H1 (cell line): ENCODE measurements at places on chromosomes 13 and 19. TPM values are rescaled to one million over a fixed set of nuclear protein-coding genes. Genes with fewer than 3 reads are reported as not detected.

Gene KANK3
- total RNA-seq: 2.3 and 2.5 TPM in 2 replicates

Gene KRTDAP
- 0.69 and 1.0 TPM in 2 replicates for total RNA-seq

Gene ZNF415
- 9.3 and 9.7 TPM in 2 replicates for total RNA-seq

Gene HOMER3
- total RNA-seq: 28.3 and 33.2 TPM in 2 replicates

Gene PRODH2
- not detected in 2 replicates for total RNA-seq

Gene ZNF729
- total RNA-seq: not detected in 2 replicates

Gene ZNF69
- total RNA-seq: 21.2 and 22.8 TPM in 2 replicates

Gene SSBP4
- total RNA-seq: 26.4 and 30.5 TPM in 2 replicates

Gene TSSK6
- total RNA-seq: 2.9 and 3.6 TPM in 2 replicates

Gene RASIP1
- total RNA-seq: 8.7 and 9.3 TPM in 2 replicates

Gene TUBA3C
- total RNA-seq: not detected in 2 replicates

Gene TJP3
- 24.6 and 26.1 TPM in 2 replicates for total RNA-seq

Gene IGFL1
- total RNA-seq: not detected in 2 replicates

Gene ARRDC5
- not detected in 2 replicates for total RNA-seq

Gene LILRA1
- total RNA-seq: not detected in 2 replicates

Gene CCDC159
- total RNA-seq: 4.0 and 5.5 TPM in 2 replicates

Gene PSG1
- not detected in 2 replicates for total RNA-seq

Gene EXOC3L2
- total RNA-seq: 1.5 and 1.6 TPM in 2 replicates

Gene UNC13A
- 45.0 and 47.6 TPM in 2 replicates for total RNA-seq

Gene IGFLR1
- 8.4 and 12.2 TPM in 2 replicates for total RNA-seq

Gene MATK
- total RNA-seq: 21.4 and 21.5 TPM in 2 replicates

Gene ERVV-1
- not detected in 2 replicates for total RNA-seq

Gene PRTN3
- 0.39 and 0.42 TPM in 2 replicates for total RNA-seq

Gene KLK15
- total RNA-seq: not detected in 2 replicates

Gene KIR2DL1
- not detected in 2 replicates for total RNA-seq

Gene FFAR2
- total RNA-seq: not detected in 2 replicates

Gene PLK5
- total RNA-seq: 0.43 and 1.2 TPM in 2 replicates

Gene ADGRE3
- not detected in 2 replicates for total RNA-seq

Gene GPC6
- 12.0 and 14.2 TPM in 2 replicates for total RNA-seq

Gene KPTN
- total RNA-seq: 23.6 and 28.0 TPM in 2 replicates

Gene TMEM145
- 4.7 and 5.0 TPM in 2 replicates for total RNA-seq

Gene ZNF470
- total RNA-seq: 6.8 and 8.8 TPM in 2 replicates

Gene ICAM5
- 1.9 and 4.8 TPM in 2 replicates for total RNA-seq

Gene SHANK1
- total RNA-seq: 3.7 and 3.9 TPM in 2 replicates

Gene NLRP7
- total RNA-seq: 0.91 and 0.96 TPM in 2 replicates

Gene EFNA2
- 7.0 and 10.3 TPM in 2 replicates for total RNA-seq

Gene KLK6
- total RNA-seq: 0.55 and 0.69 TPM in 2 replicates

Gene SMIM24
- 3.3 and 3.8 TPM in 2 replicates for total RNA-seq

Gene VSTM2B
- 1.2 and 1.5 TPM in 2 replicates for total RNA-seq

Gene COX7A1
- 0.60 and 0.75 TPM in 2 replicates for total RNA-seq

Gene MYADM
- 70.1 and 70.5 TPM in 2 replicates for total RNA-seq

Gene LHFPL6
- 15.5 and 17.0 TPM in 2 replicates for total RNA-seq

Gene GJB6
- total RNA-seq: not detected in 2 replicates

Gene PRR20C
- total RNA-seq: not detected in 2 replicates

Gene ZNF66
- total RNA-seq: 53.5 and 59.7 TPM in 2 replicates
